NCI-H1694 (cell line): ENCODE measurements at places on chromosomes 13 and 19.

- peak; percentile 89 for DNase-seq
These were observed 982 bp upstream of the DACT3 start for GRCh38 chr19:46661735-46662592.

DNA sequence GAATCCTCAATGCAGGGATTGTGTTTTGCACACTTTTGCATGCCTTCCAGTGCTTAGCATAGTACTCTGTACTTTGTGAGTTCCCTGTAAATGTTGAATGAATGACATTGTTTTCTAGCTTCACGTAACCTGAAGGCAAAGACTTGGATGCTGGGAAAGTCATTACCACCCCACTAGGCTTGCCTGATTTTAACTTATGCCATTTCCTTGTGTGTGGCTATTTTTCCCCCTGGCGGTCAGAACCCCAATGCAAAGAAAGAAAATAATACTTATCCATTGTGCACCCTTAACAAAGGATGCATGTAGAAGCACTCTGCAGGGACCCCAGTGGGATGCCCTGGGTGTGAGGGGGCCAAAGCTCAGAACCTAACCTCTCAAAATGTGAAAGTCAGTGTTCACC is 1.2 kb upstream of the ENOX1 start:
- DNase-seq, result peak; percentile 54

DNA sequence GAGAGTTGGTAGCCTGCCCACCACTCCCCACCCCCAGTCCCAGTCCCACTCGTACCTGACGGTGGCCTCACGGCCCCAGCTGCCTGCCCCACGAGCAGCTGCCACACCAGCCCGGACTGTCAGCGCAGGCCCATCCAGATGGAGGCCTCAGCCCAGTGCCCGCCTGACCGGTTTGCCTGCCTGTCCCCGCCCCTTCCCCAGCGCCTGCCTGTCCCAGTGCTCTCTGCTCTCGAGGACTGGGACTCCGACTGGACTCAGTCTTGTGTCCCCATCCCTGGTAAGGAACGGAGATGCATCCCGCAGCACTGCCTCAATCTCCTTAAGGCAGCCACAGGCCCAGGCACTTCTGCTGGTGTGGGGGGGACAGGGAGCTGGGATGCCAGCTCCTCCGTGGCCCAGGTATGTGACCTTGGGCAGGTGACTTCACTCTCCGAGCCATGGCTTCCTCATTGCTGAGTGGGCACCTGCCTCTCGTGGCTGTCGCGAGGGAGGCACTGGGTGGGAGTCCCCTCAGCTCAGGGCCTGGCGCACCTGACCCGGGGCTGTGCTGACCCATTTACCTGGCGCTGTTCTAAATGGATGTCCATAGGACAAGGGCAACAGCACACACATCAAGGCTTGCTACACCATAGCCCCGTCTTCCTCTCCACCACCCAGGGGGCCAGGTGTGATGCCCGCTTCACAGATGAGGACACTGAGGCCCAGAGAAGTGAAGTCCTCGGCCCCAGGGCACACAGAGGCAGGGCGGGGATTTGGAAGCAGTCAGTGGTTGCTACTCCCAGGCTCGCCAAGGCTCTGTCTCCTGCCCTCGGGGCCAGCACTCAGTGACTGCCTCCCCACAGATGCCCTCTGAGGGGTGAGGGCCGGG is at the start of gene NKPD1:
NKPD1 (minus strand) TSS at position 113 of the 868 bp plus-strand sequence. CDS start 832 bp downstream, outside the sequence.
- no peak for DNase-seq

DNA sequence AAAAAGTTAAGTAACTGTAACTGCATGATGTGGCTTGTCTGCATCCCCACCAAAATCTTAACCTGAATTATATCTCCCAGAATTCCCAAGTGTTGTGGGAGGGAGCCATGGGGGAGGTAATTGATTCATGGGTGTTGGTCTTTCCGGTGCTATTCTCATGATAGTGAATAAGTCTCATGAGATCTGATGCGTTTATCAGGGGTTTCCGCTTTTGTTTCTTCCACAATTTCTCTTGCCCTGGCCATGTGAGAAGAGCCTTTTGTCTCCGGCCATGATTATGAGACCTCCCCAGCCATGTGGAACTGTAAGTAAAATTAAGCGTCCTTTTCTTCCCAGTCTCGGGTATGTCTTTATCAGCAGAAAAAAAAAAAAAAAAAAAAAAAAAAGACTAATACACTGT is 385.8 kb downstream of the SLITRK1 start:
- DNase-seq, result no peak

GRCh38 chr19:6790194-6791128 is 18.0 kb downstream of the VAV1 start:
- no peak for DNase-seq

DNA sequence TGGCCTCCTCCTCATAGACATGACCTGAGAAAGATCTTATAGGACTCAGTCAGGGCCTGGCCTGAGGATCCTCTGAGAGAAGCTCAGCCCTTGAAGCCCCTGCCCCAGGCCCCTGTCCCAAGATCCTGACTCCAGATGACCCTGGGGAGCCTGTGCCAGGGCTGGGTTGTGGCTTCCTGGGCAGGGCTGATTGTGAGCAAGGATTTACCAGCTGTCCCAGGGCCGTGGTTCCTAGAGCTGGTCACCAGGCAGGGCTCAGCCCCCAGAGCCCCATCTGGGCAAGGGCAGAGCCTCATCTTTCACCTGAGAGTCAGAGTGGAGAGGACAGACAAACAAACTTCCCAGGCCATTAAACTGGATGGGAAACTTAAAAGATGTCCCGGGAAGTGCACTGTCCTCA is 1.9 kb downstream of the CEACAM21 start:
- DNase-seq, result no peak

- DNase-seq, result no peak
These were observed 2.9 kb upstream of the RCBTB2 start for GRCh38 chr13:48535766-48536165.

DNA sequence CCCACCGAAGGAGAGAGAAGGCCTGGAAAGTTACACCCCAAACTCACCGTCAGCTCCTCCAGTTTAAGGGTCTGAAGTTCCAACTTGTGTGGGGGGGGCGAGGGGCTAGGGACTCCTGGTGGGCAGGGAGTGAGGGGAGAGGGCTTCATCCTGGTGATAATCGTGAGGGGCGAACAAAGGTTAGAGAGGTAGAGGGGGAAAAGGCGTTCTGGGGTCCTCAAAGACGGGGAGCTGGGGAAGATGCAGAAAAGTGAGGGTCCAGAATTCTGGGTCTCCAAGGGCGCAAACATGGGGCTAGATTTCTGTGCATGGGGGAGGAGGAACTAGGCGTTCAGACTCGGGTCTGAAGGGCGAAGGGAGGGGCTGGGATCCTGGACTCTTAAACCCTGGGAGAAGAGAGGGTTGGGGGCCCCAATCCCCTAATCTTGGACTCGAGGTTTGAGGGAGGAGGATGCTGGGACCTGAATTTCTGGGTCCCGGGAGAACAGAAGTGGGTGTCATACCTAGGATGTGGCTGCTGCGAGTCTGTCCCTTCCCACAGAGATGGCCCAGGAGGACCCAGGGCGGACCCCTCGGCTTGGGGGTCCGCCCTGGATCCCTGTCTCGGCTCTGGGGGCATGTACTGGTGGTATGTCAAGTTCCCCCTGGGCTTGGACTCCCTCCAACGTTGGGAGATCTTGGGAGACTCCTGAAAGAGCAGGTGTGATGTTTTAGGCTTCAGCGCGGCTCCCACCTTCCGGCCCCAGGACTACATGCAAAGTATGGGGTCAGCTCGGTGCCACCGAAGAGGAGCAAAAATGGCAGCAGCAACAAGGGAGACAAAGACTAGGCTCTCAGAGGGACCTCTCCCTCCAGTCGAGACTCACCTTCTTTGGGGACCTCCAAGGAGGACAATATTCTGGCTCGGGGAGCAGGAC is 4.5 kb downstream of the MAMSTR start:
- DNase-seq, result no peak

DNA sequence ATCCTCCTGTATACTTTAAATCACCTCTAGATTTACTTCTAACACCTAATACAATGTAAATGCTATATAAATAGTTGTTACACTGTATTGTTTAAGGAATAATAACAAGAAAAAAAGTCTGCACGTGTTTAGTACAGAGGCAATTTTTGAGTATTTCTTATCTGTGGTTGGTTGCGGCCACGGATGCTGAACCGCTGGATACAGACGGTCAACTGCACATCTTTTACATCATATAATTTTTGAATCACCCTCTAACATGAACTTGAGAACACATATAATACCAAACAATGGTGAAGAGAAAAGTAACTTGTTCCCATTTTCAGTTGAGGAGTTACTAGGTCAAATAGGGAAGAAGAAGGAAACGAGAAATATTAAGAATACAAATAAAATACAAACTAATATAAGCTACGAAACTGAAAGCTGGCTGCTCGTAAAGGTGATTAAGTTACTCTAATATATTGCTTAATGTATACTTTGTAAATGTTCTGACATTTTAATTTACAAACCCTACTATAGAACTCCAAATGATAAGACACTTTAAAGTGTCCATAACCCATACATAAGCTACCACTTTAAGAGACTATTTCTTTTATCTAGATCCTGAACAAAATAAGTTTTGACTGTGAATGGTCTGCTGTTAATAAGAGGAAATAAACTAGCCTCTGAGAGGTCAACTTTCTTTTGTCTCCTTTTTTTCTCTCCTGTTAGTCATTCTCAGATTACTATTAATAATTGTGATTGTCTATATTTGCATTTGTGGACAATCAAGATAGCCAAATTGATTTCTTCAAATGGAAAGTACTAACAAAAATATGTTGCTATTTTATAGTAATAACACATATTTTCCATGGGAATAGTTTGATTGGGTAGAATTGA is 457.4 kb downstream of the DIAPH3 start:
- no peak for DNase-seq

- DNase-seq, result no peak
These were observed 71.9 kb downstream of the CDK8 start for GRCh38 chr13:26325876-26326275.

DNA sequence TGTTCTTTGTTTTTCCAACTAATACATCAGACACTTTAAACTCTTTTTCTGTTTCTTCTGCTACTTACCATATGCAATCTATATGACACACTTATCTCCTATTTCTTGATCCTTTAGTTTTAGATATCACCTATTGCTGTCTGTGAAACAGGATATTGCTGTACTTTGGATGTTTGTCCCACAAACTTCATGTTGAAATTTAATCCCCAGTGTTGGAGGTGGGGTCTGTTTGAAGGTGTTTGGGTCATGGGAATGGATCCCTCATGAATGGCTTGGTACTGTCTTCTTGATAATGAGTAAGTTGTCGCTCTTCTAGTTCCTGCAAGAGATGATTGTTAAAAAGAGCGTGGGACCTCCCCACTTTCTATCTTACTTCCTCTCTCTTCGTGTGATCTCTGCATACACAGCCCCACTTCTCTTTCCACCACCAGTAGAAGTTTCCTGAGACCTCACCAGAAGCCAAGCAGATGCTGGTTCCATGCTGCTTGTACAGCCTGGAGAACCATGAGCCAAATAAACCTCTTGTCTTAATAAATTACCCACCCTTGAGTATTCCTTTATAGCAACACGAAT is 244.2 kb downstream of the NHLRC3 start:
- DNase-seq, result no peak

- DNase-seq, result no peak
These were observed 2890.6 kb downstream of the PCDH9 start for GRCh38 chr13:64339373-64340063.

DNA sequence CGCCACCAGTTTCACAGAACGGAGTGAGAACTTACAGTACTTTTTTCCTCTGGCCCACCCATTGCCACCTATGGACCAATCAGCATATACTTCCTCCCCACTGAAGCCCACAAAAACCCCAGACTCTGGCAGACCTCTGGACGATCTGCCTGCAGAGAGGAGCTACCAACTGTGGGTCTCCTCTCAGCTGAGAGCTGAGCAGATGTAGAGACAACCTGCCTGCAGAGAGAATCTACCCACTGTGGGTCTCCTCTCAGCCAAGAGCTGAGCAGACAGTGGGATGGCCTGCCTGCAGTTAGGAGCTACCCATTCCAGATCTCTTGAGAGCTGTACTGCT is 69.7 kb downstream of the PIBF1 start:
- no peak for DNase-seq

- DNase-seq, result no peak
These were observed 70.6 kb upstream of the TEX29 start for GRCh38 chr13:111249637-111250360.

- no peak for DNase-seq
These were observed 3.0 kb upstream of the ZNF554 start for GRCh38 chr19:2816641-2817040.

- no peak for DNase-seq
These were observed 88.1 kb downstream of the TSC22D1 start for GRCh38 chr13:44487989-44488388.

GRCh38 chr19:5450482-5451126 is 4.6 kb upstream of the ZNRF4 start:
- no peak for DNase-seq

DNA sequence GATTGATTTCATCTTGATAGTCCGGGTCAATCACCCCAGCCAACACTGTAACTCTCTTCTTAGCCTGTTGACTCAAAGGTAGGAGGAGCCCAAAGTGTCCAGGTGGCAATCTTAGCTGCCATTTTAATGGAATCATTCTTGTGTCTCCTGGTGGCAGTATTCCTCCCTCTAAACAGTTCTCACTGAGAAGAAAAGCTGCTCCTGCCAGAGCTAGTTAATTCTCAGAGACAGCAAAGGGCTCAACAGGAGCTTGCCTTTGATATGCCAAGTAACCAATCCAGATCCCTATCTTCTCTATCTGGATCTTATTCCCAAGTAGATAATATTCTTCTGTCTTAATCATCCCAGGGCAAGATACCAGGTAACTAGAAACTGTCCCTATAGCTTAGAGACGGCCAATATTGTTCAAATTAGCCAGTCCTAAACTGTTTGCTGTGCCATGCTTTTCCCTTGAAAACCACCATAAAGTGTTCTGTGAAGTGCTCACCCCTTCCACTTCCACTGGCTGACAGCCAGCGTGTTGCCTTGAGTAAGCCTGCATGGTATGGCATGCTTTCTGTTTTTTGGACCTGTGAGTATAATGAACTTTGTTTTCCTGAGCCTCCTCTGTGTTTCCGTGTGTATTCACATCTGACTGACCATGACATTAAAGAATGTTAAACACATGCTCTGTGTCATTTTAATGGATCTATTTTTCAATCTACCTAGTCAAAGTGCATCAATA is 463.7 kb upstream of the SLITRK5 start:
- no peak for DNase-seq

- DNase-seq, result no peak
These were observed 47.8 kb upstream of the TCF3 start for GRCh38 chr19:1699998-1700732.

GRCh38 chr19:48455171-48455907 is at the start of gene KCNJ14:
Gene KCNJ14, plus strand, starts transcription at chr19:48455574. Its CDS starts 6,151 bp downstream, at chr19:48461725.
- no peak for DNase-seq

GRCh38 chr13:27304611-27305010 is 34.0 kb downstream of the RASL11A start:
- DNase-seq, result no peak

- no peak for DNase-seq
These were observed 638 bp downstream of the USPL1 start for GRCh38 chr13:30618186-30618929.

DNA sequence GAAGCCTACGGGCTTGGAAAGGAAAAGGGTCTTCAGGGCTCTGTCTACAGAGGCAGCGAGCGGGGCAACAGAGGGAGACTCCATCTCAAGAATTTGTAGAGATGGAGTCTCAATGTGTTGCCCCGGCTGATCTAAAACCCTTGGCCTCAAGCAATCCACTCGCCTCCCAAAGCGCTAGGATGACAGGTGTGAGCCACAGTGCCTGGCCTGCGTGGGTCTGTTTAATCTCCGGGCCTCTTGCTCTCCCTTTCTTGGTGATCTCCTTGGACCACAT is 8.1 kb downstream of the RPS9 start:
- no peak for DNase-seq
